Hematopoietic multipotent progenitor cell treated with erythropoietin and hydrocortisone succinate and interleukin-3 and kit ligand, for 4 days (in vitro differentiated cells): ENCODE measurements at places on chromosomes 6 and 20.

DNA sequence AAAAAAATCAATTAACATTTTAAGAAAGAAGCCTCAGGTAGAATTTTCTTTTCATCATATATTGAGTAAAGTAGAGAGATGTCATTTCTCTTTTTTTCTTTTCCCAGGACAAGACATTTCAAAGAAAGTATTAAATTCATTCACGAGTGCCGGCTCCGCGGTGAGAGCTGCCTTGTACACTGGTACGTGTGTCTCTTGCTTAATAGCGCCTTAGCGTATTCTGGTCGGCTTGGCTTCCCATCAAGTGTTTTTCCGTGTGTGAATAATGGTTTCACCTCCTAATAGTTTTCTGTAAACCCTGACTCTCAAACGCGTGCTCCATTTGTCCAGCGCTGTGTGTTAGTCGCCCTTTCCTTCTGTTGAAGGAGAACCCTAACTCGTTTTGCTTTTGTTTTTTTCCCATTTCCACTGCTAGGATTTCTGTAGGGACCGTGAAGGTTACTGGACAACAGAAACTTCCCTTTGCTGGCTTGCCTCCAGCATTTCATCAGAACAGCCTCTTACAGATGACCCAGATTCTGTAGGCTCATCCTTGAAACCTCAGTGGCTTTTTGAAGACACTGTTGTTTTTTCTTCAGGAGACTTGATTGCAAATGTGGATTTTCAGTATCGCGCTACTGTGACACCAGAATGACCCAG is 45.7 kb upstream of the IRF4 start:
- DNase-seq, result no peak

GRCh38 chr6:63521475-63522210 is 50.6 kb upstream of the LOC128125822 start:
- DNase-seq, result no peak

- DNase-seq, result no peak
Measured at GRCh38 chr6:115977220-115977619, 83.5 kb downstream of the FRK start.

DNA sequence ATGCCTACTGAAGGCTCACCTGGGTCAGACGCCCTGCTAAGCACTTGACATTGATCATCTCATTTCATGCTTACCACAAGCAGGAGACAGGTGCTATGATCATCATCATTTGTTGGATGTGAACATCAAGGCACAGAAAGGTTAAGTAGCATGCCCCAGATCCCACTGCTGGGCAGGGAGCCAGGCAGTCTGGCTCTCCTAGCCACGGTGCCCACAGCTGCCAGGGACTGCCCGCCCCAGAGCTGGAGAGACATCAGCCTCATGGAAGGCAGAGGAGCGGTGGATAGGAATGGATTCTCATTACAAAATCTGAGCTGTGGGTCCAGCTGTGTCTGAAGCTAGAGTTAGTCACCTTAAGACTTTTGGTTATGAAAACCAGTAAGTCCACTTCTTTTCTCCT is 3.6 kb downstream of the SULF2 start:
- DNase-seq, result no peak

GRCh38 chr6:144365271-144365670 is 80.1 kb downstream of the UTRN start:
- DNase-seq, result no peak

DNA sequence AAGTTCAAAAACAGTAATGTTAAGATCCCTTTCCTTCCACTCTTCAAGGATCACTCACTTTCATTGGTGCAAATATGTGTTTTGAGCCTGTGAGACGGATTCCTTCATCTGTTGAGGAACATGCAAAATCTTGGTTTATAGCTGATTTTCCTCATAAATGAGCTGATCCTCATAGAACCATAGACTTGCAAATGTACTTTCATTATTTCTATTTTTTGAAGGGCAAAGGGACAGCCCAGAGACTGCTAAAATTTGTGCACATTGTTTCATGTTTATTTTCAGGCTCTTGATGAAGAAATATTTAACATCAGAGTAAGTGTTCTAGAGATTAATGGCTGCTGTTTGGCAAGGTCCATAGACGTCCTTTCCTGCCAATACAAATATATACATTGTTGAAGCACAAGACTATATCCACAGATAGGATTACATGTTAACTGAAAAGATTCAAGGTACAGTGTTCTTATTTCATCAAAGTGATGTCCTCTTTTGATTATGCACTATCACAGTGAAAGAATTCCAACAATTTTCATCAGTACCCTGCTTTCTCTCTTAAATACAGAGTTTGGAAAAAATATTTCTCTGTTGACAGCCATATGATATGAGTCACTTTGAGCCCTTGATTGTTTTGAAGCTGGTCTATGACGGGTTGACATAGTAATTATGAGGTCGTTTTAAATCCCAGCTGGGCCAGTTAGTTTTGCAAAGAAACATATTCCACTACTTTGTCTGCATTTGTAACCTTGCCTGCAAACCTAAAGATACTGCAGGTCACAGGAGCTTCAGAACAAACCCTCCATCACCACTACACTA is 95.7 kb downstream of the FILIP1 start:
- no peak for DNase-seq

DNA sequence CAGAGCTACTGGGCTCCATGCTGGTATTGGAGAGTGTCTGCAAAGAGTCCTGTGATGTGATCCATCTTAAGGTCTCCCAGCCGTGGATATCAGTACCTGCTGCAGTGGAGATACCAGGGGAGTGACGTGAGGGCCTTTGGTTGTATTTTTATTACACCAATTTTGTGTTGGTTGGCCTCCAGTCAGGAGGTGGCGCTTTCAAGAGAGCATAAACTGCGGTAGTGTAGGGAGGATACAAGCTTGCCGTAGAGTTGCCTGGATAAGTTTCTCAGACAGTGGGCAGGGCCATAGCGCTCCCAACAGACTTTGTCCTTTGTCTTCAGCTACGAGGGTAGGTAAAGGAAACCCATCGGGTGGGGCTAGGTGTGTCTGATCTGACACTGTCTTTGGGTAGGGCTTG is 113.0 kb upstream of the CEP162 start:
- DNase-seq, result no peak

- DNase-seq, result no peak
Measured at GRCh38 chr6:23327621-23328020, 758.3 kb downstream of the HDGFL1 start.

- DNase-seq, result no peak
Measured at GRCh38 chr6:108952776-108953486, 104.7 kb downstream of the ARMC2 start.

DNA sequence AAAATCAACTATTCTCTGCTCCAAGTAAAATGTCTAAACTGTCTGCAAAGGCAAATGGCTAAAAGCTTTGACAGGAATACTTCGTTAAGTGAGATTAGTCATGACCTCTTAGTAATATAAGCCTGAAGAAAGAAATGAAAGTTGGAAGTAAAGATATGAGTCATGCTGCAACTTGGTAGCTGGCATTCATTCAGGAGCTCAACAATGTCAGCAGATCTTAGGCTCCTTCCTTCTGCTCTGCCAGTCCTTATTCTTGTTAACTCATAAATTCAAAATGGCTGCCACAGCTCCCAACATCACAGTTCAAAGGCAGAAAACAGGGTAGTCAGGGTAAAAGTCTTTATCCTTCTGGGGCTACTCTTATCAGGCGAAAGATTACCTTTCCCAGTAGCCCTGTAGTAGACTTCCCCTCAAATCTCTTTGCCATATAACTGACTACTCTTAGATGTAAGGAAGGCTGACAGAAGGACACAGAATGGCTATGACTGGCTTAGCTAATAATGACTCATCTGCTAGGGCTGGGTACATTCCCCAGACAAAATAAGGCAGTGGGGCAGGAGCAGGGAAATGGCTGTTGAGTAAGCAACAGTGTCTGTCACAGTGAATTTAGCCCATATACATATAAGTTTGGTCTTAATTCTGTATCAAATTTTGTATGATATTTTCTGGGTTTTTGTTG is 24.4 kb upstream of the C6orf62 start:
- peak; percentile 36 for DNase-seq

- no peak for DNase-seq
Measured at GRCh38 chr6:88970301-88970700, 6.9 kb upstream of the RNGTT start.

DNA sequence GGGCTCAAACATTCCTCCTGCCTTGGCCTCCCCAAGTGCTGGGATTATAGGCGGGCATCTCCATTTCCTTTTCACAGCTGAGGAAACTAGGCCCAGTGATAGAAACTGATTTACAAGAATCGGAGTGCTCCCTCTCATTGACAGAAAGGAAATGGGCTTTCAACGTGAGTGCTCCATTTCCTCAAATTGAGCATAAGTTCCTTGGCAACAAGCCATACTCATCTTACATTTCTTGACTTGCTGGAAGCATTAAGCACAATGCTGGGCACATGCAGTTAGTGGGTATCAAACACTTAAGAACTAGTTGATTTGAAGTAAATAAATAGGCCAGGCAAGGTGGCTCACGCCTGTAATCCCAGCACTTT is 54.7 kb downstream of the FGD2 start:
- peak; percentile 47 for DNase-seq

DNA sequence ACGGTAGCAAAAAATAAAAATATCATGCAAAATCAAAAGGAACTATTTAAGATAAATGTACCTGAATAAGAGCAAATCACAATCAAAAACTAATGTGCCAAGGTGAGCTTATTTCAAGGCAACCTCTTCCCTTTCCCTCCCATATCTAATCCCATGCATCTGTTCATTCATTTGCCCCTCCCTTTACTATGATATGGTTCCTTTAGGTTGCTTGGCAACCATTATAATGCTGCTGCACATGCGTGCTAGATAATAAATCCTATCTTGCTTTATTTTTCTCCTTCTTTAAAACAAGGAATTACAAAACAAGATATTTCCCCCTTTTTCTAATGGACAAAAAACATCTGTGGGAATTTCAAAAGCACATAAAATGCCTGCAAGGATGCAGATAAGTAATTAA is 318.2 kb upstream of the POU3F2 start:
- no peak for DNase-seq

DNA sequence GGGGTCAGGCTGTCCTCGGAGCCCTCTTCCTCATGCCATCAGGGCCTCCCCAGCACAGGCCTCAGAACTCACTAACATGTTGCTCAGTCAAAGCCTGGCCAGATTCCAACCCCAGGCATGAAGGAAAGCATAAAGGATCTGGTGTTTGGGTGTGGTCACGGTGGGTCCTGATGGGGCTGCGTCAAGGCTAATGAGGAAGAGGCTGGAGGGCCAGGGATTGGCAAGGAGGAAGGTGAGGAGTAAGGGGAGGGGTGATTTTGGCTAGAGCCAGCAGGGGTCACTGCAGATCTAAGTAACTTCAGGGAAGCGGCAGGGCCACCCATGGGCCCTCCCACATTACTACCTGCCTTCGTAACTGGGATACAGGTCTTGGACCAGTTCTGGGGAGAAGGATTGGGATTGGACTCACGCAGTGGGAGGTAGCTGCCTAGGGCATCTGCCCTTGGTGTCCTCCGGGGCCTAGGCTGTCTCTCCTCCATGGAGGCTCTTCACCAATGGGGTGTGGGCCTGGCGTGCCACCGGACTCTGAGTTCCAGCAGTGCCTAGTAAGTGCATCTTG is 36.2 kb upstream of the MRPS18A start:
- DNase-seq, result peak; percentile 94

GRCh38 chr20:57618091-57618763 is 2.0 kb downstream of the ZBP1 start:
- DNase-seq, result no peak

GRCh38 chr20:38316341-38316740 is 12.4 kb downstream of the BPI start:
- no peak for DNase-seq

GRCh38 chr20:61436283-61436666 is 184.2 kb downstream of the CDH4 start:
- DNase-seq, result no peak

GRCh38 chr20:9301129-9302090 is 213.0 kb upstream of the LAMP5 start:
- no peak for DNase-seq

DNA sequence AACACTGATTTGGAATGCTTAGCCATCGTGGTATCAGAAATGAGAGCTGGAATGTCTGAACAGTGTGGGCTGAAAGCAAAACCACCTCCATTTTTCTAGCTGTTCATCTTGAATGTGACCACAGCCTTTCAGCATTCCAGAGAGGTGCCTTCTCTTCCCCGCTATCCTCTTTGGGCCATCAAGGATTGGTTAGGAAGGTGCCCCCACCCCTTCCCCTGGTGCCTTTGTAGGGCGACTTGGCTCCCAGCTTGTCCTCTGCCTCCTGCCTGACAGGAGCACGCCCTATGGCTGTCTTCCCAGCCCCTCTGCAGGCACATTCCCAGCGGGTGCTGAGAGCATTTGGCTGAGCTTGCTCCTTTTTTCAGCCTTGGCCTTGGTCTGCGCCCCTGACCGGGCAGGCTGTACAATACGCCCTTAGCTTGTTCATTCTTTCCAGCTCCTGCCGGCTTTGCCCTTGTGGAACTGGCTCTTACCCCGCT is 97.5 kb downstream of the ARMC2 start:
- DNase-seq, result no peak

- peak; percentile 59 for DNase-seq
Measured at GRCh38 chr6:99613705-99614429, 7.2 kb downstream of the PRDM13 start.

GRCh38 chr20:15061061-15061430 is 723.6 kb upstream of the FLRT3 start:
- no peak for DNase-seq

DNA sequence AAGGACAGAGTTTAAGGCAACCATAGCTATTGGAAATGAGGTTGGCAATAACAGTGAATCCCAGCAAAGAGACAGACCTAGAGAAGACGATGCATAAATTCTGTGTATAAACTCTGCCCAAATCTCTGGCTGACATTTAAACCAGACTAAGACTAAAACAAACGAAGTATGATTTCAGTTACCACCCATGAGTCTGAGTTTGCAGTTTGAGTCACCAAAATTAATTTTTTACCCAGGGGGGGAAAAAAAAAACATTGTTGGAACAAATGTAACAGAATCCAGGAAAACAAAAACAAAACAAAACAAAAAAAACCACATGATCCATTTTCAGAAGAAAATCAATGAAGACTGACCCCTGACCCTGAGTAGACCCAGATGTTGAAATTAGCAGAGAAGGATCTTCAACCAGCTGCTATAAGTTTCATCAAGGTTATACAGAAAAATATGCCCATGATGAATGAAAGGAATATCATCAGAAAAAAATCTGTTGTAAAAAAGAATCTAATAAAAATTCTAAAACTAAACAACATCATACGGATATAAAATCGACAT is 190.8 kb downstream of the GMDS start:
- DNase-seq, result no peak

- DNase-seq, result no peak
Measured at GRCh38 chr6:72657407-72658197, 35.7 kb downstream of the KCNQ5 start.

GRCh38 chr20:46420878-46421277 is 14.5 kb upstream of the ELMO2 start:
- no peak for DNase-seq

DNA sequence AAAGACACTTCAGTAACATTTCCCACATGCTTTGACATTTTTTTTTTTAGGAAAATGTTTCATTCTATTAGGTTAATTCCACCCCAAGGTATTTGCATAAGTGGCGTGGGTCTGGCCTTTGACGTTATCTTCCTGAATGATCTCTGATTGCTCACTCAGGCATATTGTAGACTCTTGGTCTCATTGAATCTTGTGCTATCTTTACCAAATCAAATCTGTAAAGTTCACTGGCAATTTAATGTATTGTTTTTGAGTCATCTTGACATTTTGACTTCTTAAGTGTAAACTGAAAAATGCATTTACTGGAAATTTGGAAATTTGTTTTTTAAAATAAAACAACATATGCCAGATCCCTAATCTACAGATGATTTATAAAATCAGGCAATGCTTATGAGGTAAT is 16.0 kb upstream of the VIP start:
- DNase-seq, result no peak

GRCh38 chr6:35451354-35452182 is 570 bp upstream of the FANCE start:
- DNase-seq, result no peak
